Coronary artery (tissue), 2 donors: ENCODE measurements at places on chromosomes 1 and 21.

GRCh38 chr21:45260191-45260825, 27.4 kb downstream of the POFUT2 start:
- no peak for DNase-seq

DNA sequence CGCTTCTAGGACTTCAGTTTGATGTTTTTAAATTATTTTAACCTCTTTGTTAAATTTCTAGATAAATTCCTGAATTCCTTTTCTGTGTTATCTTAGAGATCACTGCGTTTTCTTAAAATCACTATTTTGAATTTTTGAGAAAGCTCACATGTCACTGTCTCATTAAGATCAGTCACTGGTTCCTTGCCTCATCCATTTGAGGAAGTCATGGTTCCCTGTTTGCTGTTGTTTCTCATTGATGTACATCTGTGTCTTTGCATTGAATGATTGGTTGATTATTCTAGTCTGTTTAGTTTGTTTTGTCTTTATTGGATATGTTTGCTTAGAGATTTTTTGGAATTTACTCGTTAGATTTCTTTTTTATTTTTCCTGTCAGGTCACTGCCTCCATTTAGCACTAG, 50.1 kb downstream of the CRP start:
- DNase-seq: no peak

DNA sequence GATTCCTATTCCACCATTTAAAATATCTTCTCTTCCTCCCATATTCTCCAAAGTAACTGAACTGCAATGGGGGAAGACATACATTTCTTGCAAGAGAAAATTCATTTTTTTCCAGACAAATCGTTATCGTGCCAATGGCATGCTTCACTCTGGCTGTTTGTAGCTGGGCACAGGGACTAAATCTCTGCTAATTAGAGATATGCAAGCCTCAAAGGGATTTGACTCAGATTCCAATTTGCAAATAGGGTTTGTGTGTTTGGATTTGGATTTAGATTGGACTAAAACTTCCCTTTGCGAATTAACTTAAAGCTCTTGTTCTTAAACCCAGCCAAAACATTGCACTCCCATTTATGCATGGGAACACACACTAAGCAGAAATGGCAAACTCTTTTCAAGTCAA, 276.2 kb upstream of the DUSP10 start:
- DNase-seq: no peak

GRCh38 chr21:31622397-31622796, 37.1 kb upstream of the SOD1 start:
- DNase-seq: no peak

DNA sequence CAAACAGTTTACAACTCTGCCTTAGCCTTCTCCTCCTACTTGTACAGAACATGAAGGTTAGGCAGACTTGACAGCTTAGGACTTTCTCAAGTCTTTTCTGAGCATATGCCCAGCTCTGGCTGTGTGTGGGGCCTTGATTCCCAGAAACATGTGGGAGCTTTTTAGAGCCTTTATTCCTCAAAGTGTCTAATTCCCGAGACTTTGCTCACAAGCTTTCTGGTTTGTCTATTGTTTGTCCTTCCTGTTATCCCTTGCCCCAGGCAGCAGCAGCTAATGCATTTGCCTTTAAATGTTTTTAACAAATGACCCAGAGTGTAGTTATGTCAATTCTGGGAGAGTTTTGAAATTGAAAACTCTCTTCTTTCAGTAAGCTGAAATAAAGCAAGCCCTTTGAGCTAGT, 29.2 kb downstream of the ST7L start:
- no peak for DNase-seq

DNA sequence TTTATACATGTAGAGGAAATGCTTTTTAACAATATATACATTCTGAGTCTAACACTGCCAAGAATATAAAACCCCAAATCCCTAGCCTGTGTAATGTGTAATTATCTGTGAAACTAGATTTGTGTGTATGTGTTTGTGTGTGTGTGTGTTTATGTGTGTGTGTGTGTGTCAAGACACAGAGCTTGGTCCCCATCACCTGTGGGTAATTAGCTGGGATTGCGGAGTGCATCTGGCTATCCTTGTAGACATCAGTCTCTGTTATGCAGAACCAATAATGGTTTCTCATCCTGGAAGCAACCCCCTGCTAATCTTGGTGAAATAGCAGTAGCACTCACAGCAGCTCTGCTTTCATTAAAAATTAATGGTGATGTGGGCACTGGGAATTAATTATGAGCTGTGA, 26.3 kb upstream of the ST6GALNAC3 start:
- DNase-seq: no peak

DNA sequence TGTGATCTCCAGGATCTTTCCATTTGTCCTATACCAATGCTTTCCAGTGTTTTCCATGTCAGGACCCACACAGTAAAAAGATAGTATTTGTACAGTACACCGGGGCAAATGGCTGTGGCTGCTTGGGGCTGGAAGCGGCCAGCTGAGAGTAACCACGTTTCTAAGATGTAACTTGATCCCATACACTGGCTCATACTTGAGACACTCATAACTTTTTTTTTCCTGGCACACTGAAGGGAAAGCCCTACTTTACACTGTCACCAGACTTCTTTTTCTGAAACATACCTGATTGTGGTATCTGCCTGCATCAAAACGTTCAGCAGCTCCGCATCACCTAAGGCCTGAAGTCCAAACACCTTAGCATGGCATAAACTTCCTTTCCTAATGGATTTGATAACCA, 21.6 kb downstream of the VPS13D start:
- no peak for DNase-seq

- DNase-seq: no peak
Observed at GRCh38 chr21:37767984-37768383, 148.3 kb downstream of the KCNJ6 start.

DNA sequence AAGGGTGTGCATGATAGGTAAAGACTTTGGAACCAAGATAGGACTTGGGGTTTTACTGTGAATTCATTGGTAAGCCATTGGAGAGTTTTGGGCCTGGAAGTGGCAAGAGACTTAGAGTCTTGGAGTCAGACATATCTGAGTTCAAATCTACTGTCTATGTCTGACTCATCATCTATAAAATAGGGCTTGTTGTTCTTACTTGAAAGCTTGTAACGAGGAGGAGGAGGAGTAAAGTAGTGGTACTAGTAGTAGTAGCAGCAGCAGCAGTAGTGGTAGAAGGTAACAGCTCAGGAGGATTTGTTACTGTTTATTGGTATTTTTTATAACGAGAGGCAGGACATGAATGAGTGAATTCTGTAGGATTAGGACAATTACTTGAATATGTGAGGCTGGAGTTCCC, 62.7 kb downstream of the CACHD1 start:
- DNase-seq: no peak

GRCh38 chr1:20511518-20512428, 3.8 kb upstream of the MUL1 start:
- DNase-seq: no peak

DNA sequence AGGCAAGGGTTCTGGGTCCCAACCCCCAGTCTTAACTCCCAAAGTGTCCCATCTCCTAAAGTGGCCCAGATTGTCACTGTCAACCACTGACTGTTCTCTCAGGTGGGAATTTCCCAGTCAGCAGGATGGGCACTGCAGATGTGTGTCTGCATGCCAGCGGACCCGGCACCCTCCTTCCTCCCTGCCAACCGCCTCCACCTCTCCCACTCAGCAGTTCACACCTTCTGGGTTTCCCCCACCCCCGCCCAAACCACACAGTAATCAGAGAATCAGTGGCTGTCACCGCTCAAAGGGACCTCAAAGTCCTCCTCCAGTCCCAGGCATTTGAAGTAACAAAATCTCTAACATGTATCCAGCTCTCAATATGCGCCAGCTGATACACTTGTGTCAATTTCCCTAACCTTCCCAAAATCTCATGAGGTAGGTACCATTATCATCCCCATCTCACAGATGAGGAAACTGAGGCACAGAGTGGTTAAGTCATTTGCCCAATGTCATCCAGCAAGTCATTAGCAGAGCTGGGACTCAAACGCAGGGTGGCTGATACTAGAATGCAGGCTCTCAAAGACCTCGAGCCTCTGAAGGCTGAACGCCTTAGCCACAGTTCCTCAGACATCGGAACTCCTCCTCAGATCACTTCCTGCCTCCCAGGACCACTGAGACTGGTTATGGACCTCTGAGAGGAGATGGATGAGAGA, 4.8 kb downstream of the RUNX3 start:
- no peak for DNase-seq

GRCh38 chr1:21537932-21538630, 28.9 kb downstream of the ALPL start:
- DNase-seq: no peak

GRCh38 chr1:109535971-109536491, 3.6 kb upstream of the GPR61 start:
- no peak for DNase-seq

DNA sequence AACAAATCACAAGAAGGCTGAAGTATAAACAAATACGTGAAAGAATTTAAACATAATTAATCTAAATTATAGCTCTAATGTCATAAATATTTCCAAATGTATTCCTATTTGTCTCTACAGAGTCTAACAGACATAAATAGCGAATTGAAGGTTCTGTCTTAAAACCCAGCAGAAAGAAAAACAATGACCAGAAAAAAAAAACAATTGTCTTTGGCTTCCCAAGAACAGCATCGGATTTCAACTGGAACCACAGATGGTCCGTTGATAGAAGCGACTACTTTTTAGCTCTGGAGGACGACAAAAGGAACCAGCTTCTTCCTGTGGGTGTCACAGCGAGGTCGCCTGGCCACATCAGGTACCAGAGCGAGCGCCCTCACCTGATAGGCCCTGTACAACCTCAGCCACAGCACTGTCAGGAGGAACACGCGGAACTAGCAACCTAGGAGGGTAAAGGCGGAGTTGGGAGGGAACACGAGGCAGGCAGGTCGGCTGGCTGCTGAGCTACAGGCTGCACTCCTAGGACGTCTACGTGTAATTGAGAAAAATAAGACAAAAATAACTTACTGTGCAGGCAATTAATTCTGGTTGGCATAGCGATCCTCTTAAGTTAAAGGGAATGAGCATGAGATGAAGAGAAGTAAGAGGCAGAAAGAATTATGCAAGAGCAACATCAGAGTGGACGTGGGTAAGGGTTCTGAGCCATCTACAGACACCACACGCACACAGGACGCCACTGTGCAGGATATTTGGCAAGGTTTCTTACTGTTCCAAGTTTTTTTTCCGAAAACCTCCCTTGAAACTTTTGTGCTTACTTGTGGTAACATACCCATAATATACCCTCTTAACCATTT, 16.7 kb upstream of the PRDM15 start:
- DNase-seq: no peak

- peak; percentile 60 for DNase-seq
Observed at GRCh38 chr1:53606197-53606596, 132.8 kb downstream of the GLIS1 start.

DNA sequence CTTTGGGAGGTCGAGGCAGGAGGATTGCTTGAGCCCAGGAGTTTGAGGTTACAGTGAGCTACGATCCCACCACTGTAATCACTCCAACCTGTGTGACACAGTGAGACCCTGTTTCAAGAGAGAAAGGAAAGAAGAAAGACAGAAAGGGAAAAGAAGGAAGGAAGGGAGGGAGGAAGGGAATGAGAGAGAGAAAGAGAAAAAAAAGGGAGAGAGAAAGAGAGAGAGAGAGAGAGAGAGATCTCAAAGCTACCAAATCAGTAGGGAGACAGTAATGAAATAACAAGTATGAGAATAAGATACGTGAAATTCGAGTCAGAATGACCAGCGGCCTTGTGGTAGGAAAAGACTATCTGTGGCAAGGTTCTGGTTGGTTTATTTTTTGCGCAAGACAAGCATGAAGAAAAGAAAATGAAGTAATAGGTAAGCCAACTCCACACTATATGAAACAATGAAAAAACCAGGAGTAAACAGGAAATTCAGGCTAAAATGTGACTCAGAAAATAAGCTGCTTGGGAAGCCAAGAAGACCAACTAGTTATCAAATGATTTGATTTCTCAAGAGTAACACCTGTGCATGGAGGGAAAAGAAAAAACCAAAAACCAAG, 8.9 kb downstream of the MTF1 start:
- no peak for DNase-seq

DNA sequence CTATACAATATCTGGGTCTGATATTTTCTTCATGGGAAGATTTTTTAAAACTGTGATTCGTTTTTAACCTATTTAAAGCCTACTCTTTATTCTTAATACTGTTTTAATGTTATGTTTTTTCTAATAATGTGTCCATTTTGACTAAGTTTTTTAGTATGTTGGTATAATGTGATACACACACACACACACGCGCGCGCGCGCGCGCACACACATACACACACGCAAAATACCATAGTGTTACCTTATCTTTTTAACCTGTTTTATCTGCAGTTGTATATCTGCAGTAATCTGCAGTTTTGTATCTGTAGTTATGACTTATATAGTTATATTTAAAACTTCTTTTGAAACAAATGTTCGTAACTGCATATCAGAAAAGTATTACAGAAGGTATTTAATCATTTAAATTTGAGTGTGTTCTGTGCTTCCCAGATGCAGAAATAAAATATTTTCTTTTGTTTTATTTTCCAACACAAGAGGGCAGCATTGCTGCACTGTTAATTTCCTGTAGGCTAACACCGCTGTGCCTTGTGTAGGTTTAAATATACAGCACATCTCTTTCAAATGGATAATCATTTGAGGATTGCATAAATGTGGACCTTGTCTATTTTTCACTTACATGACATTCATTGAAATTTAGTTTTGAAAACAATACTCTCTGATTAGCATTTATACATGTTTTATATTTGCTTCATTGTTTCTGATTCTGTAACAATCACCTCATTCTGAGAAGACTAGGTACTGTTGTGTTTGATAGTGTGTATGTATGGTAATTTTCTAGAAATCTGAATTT, 166.1 kb downstream of the PDE4B start:
- no peak for DNase-seq

GRCh38 chr1:180921891-180922630, 9.4 kb downstream of the KIAA1614 start:
- no peak for DNase-seq

- DNase-seq: no peak
Observed at GRCh38 chr1:53868565-53868964, 21.0 kb downstream of the YIPF1 start.

- peak; percentile 80 for DNase-seq
Observed at GRCh38 chr1:184838504-184838951, 83.9 kb upstream of the EDEM3 start.

GRCh38 chr21:33108228-33108627, 38.3 kb downstream of the OLIG1 start:
- no peak for DNase-seq
